ENCODE measurements at places on chromosomes 13 and 19.

DNA sequence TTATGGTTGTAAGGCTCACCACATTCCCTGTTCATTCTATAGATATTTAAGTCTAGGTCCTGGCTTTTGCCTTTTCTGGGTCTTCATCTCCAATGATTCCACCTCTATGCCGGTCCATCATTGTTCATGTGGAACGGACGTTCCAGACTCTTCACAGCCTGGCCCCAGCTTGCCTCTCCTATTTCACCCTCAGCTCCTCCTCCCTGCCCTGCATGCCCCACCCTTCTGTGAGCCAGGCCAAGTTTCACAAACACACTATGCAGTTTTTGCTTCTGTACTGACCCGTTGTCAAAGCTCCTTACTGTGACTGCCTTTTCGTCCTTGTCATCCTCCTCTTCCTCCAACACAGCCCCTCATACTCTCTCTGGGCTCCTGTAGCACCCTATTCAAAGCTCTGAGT is 31.3 kb downstream of the TEX26 start:
- DNase-seq = peak; percentile 18

DNA sequence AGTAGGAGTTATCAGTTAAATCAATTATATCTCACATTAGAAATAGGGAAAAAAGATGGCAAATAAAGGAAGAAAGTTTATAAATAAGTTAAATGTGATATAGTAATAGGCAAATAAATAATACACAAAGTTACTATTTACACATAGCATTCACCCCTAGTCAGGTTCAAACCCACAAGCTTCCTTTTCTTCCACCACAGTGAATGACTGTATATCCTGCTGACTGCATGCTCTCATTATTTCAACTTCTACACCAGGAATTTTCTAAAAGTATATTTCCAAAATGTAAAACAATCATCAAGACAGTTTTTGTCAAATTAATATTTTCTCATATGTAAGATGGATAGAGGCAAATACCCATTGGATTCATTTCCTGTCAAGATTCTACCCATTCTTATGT is 548.6 kb upstream of the SLITRK5 start:
- no peak for DNase-seq

DNA sequence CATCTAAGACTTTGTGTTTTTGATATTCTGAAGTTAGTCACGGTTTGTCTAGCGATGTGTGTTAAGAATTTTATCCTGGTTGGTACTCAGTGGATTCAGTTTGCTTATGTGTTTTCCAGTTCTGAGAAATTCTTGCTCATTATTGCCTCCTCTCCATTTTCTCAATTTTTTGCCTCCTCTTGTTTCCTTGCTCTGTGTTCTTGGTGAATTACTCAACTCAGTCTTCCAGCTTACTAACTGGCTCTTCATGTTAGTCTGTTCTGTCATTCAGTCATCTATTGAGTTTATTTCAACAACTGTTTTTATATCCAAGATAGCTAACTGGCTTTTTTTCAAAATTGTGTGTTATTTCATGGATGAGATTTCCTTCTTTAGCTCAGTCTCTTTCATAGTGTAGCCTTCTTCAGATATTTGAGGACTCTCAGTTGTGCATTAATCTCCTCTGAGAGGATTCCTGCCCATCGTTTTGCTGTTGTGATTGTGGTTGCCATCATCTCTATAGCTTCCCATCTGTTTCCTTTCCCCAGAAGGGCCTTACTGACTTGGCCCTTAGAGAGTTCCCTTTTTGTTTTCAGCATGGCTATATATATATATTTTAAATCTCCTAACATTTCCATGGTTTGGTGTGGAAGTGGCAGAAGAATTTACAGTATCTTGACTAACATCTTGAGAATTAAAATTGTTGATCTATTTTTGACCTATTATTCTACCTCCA is 6.2 kb downstream of the SETDB2 start:
- no peak for DNase-seq

DNA sequence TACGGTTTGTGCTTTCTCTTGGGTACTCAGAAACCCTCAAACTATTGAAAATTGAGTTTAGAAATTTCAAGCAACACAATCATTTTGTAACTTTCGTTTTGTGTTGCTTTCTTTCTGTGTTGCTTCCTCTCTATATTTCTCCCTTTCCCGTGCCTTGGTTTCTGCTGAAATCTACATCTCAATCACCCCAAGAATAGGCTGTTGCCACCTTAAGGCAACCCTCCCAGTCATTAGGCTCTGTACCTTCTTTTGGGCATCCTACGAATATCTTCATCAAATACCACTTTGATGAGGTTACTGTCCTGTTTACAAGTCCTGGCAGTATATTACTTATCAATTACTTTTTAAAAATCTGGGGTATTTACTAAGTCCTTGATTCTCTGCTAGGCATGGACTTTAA is 621.6 kb downstream of the GPC6 start:
- no peak for DNase-seq

- no peak for DNase-seq
Observed at GRCh38 chr13:73961181-73961580, 173.0 kb downstream of the KLF12 start.

Data from HAP-1 (cell line).